ENCODE measurements at places on chromosomes 5 and 9. TPM values are rescaled to one million over a fixed set of nuclear protein-coding genes. Genes with fewer than 3 reads are reported as not detected.

Gene TLE1
- total RNA-seq = 32.0 TPM

DNA sequence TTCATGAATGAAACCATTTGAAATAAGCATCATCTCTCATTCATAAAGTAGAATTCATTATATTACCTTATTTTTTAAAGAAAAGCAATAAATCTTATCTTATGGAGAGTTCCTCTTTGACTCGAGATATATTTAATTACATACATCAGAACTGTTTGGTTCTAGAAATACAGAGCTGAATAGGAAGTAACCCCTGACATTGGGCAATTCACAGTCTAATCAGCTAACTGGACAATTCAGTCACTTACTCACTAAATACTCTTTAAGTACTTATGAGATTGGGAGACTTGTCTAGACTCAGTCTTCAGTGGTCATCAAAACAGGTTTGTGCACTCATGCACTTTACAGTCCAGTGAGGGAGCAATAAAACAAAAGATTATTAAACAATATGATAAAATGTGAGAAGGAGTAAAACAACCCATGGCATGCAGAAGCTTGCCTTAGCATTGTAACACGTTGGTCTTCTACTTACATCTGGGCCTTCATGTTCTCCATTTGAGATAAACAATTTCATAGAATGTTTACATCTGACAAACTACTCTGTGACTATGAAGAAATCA, 11.5 kb upstream of the FBXO38 start:
- DNase-seq = no peak

Gene GALNT12
- 1.3 TPM for total RNA-seq

Gene SLC28A3
- not detected for total RNA-seq
